ENCODE measurements at places on chromosomes 3 and 15.

DNA sequence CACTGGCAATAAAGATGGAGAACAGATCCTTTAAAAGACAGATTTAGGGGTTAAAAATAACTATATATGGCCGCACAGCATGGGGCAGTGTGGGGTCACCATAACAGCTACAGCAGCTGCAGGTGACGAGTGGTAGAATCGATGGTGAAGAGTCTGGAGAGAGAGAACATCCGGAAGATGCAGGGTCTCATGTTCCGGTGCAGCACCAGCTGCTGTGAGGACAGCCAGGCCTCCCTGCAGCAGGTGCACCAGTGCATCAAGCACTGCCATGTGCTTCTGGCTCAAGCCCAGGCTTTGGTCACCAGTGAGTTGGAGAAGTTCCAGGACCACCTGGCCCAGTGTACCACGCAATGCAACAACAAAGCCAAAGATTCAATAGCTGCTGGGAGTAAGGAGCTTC is 93.7 kb upstream of the IMPG2 start:
- DNase-seq = no peak

DNA sequence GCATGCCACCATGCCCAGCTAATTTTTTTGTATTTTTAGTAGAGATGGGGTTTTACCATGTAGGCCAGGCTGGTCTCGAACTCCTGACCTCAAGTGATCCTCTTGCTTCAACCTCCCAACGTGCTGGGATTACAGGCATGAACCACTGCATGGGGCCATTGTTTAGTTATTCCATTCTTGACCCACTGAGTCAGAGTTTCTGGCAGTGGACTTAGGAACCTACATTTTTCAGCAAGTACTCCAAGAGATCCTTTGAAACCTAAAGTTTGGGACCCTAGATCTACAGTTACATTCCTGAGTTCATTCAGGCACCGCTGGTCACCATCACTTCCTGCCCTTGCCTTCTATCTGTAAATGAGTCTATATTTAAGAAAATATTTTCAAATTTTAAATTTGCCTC is 1.4 kb upstream of the TNFSF10 start:
- DNase-seq = no peak

- no peak for DNase-seq
These were observed 17.9 kb downstream of the STT3B start for GRCh38 chr3:31550452-31551251.

DNA sequence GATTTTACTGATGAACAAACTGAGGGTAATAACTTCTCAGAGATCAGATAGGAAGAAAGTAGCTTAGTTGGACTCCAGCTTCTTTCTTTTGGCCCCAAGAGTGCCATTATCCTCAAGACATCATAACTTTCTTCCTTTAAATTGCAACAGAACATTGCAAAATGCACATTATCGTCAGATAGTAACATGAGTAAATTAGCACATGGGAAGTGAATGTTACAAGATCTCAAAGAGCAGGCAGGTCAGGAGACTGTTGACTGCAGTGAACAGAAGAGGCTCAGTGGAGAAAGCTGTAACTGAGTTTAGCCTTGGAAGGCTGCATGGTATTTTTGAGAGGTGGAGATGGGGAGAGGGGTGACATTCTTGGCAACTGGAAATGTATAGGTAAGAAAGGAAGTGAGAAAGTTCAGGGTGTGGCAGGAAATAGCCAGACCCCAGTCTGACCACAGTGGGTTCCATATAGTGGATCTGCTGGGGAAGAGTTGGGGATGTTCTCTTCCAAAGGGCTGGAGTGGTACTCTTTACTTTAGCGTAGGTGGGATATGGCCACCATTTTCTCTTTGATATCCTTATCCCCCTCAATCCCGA is 307.7 kb downstream of the RPLP1 start:
- DNase-seq = no peak

DNA sequence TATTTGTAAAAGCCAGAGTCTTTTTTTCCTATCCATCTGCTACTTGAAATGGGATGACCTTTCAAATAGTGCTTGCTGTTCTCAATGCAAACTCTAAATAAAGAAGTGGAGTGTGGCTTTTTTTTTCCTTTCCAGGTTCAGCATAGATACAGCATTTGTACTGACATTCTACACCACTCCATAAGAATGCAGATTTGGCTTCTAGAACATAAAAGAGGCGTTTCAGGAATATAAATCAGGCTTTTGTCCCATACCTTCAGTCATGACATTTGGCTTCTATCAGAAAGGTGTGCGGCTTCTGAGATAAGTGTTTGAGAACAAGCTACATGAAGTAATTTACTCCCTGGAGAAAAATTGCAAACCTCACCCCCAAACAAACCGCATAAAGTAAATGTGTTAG is 553.1 kb downstream of the FHIT start:
- no peak for DNase-seq

- DNase-seq = no peak
These were observed 374.3 kb downstream of the TIGIT start for GRCh38 chr3:114668099-114668498.

GRCh38 chr15:77869021-77869895 is 208.3 kb downstream of the TBC1D2B start:
- DNase-seq = no peak

DNA sequence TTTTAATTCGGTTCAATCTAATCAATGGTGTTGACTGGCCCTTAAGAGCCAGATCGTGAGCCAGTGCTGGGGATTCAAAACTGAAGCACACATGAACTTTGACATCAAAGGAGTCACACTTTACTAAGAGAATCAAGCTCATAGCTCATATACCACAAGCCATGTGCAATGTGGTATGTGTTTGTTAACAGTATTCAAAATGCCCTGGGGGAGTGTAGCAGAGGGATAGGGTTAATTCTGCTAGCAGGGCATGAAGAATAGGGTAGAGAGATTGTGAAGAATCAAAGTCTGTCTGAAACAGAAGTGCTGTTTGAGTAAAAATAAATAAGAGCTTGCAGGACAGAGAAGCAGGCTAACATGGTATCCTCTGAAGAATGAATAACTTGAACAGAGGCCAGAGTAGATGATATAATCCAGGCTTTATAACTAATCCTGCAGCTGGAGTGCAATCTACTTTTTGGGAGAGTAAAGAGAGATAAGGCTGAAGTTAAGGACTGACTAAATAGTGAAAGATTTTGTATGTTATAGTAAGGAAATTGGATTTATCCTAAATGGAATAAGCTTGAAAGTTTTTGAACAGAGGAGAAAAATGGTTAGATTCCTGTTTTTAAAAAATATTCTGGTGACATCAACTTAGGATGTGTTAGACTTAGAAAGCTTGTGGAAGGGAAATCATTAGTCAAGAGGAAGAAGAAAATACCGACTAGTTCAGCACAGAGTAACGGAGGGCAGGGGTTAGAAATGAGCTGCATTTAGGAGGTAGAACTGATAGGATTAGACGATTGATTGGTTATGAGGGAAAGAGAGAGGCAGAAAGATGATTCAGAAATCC is 292.0 kb downstream of the NFKBIZ start:
- no peak for DNase-seq

- DNase-seq = no peak
These were observed 1.9 kb downstream of the RUBCN start for GRCh38 chr3:197734667-197735318.

DNA sequence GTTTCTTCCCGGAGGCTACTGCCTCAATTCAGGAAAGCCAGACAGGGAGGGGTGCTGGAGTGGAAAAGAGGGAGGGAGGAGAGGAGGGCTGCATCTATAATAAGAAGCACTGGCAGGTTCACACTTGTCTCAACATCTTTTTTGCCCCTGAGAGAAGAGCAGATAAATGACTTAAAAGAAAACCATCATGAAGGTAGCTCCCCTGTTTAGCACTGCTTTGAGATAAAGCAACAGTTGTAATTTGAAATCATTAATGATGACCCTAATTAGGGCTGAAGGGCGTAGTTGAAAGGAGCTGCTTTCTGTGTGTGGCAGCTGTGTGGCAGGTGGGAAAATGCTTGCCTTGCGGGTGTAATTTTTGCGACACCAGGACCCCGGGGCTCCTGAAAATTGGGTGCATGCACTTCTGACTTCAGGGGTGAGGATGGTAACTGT is 222.8 kb upstream of the IL12A start:
- DNase-seq = no peak

GRCh38 chr15:71471347-71471746 is 339.0 kb upstream of the NR2E3 start:
- no peak for DNase-seq

- DNase-seq = no peak
These were observed at the start of gene CFAP100 for GRCh38 chr3:126394179-126394976. Gene CFAP100 (plus strand): TSS chr3:126394909. CDS start chr3:126396001, 1,092 bp downstream.

DNA sequence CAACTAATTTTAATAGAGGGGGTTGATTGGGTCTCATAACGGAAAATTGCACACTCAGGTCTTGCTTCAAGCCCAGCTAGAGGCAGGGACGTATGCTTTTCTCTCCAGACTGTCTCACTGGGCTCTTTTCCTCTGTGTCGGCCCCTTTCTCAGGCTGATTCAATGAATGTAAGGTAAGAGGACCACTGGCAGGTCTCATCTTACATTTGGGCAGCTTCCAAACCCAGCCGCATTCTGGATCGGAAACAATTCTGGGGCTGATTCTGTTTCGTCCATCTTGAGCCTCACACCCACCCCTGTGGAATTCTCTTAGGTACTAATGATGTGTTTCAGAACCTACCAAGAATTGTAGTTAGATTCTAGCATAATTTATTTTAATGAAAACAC is 40.7 kb downstream of the TMEM212 start:
- no peak for DNase-seq

DNA sequence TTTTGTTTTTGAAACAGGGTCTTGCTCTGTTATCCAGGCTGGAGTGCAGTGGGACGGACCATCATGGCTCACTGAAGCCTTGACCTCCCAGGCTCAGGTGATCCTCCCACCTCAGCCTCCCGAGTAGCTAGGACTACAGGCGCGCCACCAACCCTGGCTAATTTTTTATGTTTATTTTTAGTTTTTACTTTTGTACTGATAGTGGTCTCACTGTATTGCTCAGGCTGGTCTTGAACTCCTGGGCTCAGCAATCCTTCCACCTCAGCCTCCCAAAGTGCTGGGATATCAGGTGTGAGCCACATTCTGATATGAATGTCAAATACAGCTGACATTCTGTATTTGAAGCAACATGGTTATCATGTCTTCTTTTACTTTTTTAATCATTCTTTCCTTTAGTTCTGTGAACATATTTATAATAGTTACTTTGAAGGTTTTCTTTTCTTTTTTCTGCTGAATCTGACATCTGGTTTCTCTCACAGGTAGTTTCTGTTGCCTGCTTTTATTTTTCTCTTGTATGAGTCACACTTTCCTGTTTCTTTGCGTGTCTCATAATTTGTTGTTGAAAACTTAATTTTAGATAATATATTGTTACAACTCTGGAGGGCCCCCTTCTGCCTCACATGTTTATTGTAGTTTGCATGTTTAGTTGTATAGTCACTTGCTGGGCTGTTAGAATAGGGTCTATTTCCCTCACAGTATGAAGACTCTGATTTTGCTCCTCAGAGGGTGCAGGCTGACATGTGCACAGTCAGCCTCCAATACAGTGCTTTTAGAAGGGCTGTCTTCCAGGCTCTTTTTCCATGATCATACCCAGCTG is 8.4 kb upstream of the CNTN4 start:
- DNase-seq = no peak

All from stimulated activated CD8-positive, alpha-beta memory T cell treated with anti-CD3 and anti-CD28 coated beads, Interleukin-7, amount 100 ng/mL, for 1 hour (primary cell).